ENCODE measurements at places on chromosomes 1 and 21. TPM values are rescaled to one million over a fixed set of nuclear protein-coding genes. Genes with fewer than 3 reads are reported as not detected.

The CDC42BPA gene
- total RNA-seq = 47.7 TPM

The OR2G3 gene
- total RNA-seq = not detected

The IVL gene
- not detected for total RNA-seq

The MATN1 gene
- not detected for total RNA-seq

The FCAMR gene
- not detected for total RNA-seq

The OR2L2 gene
- not detected for total RNA-seq

The AMY1B gene
- not detected for total RNA-seq

The CLCNKB gene
- total RNA-seq = 0.07 TPM

The KLF17 gene
- total RNA-seq = 0.13 TPM

The SLC2A5 gene
- total RNA-seq = 25.9 TPM

The SSBP3 gene
- 10.9 TPM for total RNA-seq

The KRTAP13-2 gene
- total RNA-seq = not detected

The CD5L gene
- not detected for total RNA-seq

The TMEM240 gene
- total RNA-seq = 4.0 TPM

The FMO1 gene
- total RNA-seq = not detected

The LCE1E gene
- not detected for total RNA-seq

The FAM43B gene
- total RNA-seq = 0.13 TPM

The CFAP126 gene
- total RNA-seq = not detected

The RGS8 gene
- total RNA-seq = not detected

The LRRC71 gene
- total RNA-seq = not detected

The NUP210L gene
- total RNA-seq = 0.07 TPM

The C1orf115 gene
- 0.85 TPM for total RNA-seq

The NHLH1 gene
- total RNA-seq = 0.07 TPM

The FCMR gene
- 0.13 TPM for total RNA-seq

The MEX3A gene
- total RNA-seq = 1.2 TPM

The S100A5 gene
- 0.26 TPM for total RNA-seq

The PDE4B gene
- 34.4 TPM for total RNA-seq

The SPRR2F gene
- not detected for total RNA-seq

The FNBP1L gene
- 8.7 TPM for total RNA-seq

The TRPM2 gene
- total RNA-seq = under 0.01 TPM

The BTG3 gene
- total RNA-seq = 16.1 TPM

The BRINP3 gene
- not detected for total RNA-seq

The PCSK9 gene
- 0.85 TPM for total RNA-seq

The SSX2IP gene
- total RNA-seq = 11.5 TPM

The TMEM125 gene
- not detected for total RNA-seq

The IQGAP3 gene
- total RNA-seq = 16.6 TPM

The PRAMEF10 gene
- not detected for total RNA-seq

The C1orf141 gene
- not detected for total RNA-seq

The MROH9 gene
- total RNA-seq = 0.39 TPM

The KRTAP11-1 gene
- total RNA-seq = not detected

The TLR5 gene
- 0.36 TPM for total RNA-seq

The CD101 gene
- 0.59 TPM for total RNA-seq

The KPRP gene
- total RNA-seq = not detected

The ANXA9 gene
- not detected for total RNA-seq

Data from smooth muscle cell of the pulmonary artery (primary cell).